Thyroid gland (tissue), 4 donors: ENCODE measurements at places on chromosomes 7 and 10. TPM values are rescaled to one million over a fixed set of nuclear protein-coding genes. Genes with fewer than 3 reads are reported as not detected.
A peak's percentile ranks its signal among the peaks of the same experiment; 100 is the strongest.

- no peak overlapping the region for H3K4me3 ChIP-seq
- H3K27me3 ChIP-seq, result no peaks in the 10 kb centered on the region
- H3K36me3 ChIP-seq, result no peaks in the 10 kb centered on the region
Observed at GRCh38 chr7:88115816-88116215, 104.0 kb downstream of the SRI start.

GRCh38 chr10:98980353-98980752 is 255.3 kb downstream of the HPSE2 start:
- DNase-seq, result no peak

- no peaks in the 10 kb centered on the region for H3K27me3 ChIP-seq
- no peaks in the 10 kb centered on the region for H3K36me3 ChIP-seq
- peaks cover 10% of the 10 kb centered on the region for H3K4me1 ChIP-seq
- peak; percentile 56 for DNase-seq
- no peak overlapping the region for H3K4me3 ChIP-seq
Observed at GRCh38 chr10:77970869-77971803, 44.6 kb upstream of the DLG5 start.

DNA sequence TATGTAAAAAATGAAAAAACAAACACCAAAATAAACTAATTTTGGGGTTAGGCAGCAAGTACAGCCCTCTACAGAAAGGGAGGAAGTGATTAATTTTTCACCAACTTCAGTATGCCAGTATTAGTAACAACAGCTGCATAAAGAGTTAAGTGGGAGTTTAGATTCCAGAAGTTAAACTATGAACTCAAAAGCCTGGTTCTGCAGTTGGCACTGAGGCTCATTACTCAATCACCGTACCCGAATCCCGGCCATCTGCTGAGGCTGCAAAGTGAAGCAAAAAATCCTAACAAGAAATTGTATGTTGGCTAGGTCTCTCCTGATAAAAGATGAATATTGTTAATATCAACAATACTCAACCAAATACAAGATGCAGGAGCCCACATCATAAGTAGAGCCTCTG is 4.0 kb downstream of the NUDT5 start:
- no peak for DNase-seq
- no peak overlapping the region for H3K4me3 ChIP-seq
- no peaks in the 10 kb centered on the region for H3K27me3 ChIP-seq
- H3K4me1 ChIP-seq, result peaks cover 14% of the 10 kb centered on the region
- H3K27ac ChIP-seq, result no peak overlapping the region

DNA sequence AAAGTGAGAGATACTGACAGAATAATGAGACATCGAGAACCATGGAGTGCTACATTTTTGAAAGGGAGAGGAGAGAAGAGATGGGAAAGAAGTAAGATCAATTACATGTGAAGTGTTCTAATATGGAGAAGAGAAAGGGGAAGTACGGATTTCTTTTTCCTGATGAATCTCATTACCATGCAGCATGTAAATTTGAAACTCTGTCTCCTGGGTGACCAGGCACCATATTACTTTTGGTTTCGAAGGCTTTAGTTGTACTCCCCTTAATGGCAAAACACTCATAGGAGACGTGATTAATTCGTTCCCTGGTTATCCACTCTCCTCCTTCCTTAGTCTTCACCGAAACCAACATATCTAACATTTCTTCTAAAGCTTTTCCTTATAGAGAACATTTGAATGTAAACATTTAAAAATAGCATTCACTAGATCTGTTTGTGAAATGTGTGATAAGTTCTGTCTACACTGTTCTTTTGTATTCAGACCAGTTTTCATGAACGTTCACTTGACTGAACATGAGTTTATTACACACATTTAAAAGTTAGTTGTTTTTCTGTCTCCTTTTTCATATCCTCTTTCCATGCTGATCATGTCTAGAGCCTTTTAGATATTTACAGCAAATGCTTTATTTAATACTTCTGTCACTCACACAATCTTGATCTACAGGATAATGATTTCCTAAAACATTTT is 80.2 kb upstream of the MSRB2 start:
- H3K27ac ChIP-seq, result no peak overlapping the region
- no peaks in the 10 kb centered on the region for H3K36me3 ChIP-seq
- DNase-seq, result no peak
- no peaks in the 10 kb centered on the region for H3K4me1 ChIP-seq
- no peaks in the 10 kb centered on the region for H3K27me3 ChIP-seq
- H3K4me3 ChIP-seq, result no peak overlapping the region

- H3K4me1 ChIP-seq, result peaks cover 71% of the 10 kb centered on the region
- peak; percentile 86 for DNase-seq
- no peaks in the 10 kb centered on the region for H3K36me3 ChIP-seq
Observed at GRCh38 chr10:122127943-122128342, 139.0 kb downstream of the TACC2 start.

DNA sequence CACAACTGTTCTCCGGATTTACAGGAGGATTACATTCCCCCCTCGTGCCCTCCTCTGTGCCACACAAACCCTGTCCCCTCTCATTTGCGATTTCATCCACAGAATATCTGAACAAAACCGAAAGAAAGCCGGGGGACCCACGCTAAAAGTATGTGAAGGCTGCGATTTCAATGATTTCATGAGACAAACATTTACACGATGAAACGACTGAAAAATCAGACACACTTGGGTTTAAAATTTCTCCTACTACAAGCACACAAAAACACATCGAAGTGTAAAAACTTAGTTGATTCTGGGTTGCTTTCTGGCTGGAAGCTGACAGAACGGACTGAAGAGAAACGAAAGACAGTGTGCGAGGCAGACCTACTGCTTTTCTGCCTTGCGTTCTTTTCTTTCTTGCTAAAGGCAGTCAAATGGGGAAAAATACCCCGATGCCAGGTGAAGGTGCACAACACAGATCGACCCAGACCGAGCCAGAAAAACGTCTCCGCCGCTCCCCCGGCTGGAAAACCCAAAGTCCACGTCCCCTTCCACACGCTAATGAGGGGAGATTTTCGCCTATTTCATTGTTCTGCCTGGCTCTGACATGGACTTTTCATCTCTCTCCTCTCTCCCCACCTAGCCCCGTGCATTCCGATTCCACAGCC is 1.2 kb downstream of the HIPK2 start:
- peak overlapping the region; percentile 45 for H3K4me3 ChIP-seq
- H3K27me3 ChIP-seq, result no peaks in the 10 kb centered on the region
- peak; percentile 45 for DNase-seq

DNA sequence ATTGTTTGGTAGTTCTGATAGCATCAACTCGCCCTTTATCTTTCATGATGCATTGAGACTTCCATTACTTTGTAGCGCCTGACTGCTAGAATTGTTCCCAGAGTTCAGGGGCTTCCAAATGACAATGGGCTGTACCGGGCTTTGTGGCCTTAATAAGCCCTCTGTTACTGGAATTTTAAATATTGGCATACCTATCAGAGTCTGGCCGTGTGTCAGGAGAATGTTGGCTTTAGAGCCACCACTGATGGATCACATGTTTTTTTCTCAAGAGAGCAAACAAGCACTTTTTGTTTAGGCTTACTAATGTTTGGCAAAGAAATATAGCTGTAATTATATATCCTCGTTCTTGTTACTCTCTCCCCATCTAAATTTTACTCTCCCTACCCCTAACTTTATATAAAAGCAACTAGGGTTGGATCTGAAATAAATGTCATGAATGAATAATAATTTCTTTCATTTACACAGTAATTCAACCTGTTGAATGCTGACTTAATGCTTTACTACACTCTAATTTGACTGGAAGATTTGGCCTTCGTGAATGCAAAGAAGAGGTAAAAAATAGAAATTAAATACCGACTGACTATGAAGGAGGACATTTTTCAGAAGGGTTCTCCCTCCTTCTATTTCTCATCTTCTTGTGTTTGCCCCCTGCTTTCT is 396.7 kb downstream of the AUTS2 start:
- H3K36me3 ChIP-seq, result no peaks in the 10 kb centered on the region
- no peak overlapping the region for H3K4me3 ChIP-seq
- no peak overlapping the region for H3K27ac ChIP-seq

DNA sequence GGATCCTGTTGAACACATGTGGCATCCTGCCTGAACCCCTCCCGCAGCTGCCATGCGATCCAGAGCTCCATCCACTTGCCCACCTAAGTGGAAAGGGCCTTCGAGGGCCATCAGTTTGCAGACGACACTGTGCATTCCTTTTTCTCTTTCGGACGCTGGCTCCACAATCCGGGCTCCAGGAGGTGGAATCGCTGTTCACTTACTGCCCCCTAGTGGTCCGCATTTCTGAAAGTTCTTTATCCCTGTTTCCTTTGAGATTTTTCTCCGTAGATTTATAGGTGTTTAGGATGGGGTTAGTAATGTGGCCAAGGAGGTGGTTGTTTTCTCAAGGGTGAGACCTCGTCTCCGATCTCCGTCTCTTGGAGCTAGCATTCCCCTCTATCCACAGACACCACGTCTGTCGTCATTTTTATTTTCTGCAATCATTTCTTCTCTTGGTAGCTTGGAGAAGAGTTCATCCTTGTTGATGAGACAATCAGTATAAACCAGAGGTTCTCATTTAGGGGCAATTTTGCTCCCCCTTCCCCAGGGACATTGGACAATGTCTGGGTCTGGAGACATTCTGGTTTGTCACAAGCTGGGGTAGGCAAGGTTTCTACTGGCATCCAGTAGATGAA is 204.6 kb downstream of the ARHGAP21 start:
- H3K4me1 ChIP-seq, result peaks cover 7% of the 10 kb centered on the region
- H3K4me3 ChIP-seq, result no peak overlapping the region
- peak overlapping the region; percentile 56 for H3K27ac ChIP-seq
- peak; percentile 74 for DNase-seq

GRCh38 chr7:64849924-64850499 is 53.1 kb upstream of the ZNF273 start:
- H3K4me1 ChIP-seq, result no peaks in the 10 kb centered on the region
- no peak overlapping the region for H3K4me3 ChIP-seq
- H3K27ac ChIP-seq, result no peak overlapping the region
- no peaks in the 10 kb centered on the region for H3K36me3 ChIP-seq
- no peaks in the 10 kb centered on the region for H3K27me3 ChIP-seq

DNA sequence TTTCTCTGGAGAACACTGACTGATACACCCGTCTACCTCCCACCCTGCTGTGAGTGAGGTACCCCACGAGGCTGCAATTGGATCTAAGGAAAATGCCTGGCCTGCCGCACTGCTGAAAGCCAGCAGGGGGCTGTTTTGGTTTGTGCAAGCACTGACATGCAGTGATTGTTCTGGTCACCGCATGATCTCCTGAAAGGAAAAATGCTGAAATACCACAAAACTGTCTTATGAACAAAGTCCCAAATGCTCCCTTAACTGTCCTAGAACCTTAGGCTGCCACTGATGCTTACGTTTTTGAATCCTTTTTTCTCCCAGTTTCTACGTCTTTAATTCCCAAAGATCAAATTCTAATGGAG is 132.7 kb downstream of the JCAD start:
- H3K36me3 ChIP-seq, result no peaks in the 10 kb centered on the region
- peaks cover 14% of the 10 kb centered on the region for H3K4me1 ChIP-seq
- no peak overlapping the region for H3K27ac ChIP-seq

DNA sequence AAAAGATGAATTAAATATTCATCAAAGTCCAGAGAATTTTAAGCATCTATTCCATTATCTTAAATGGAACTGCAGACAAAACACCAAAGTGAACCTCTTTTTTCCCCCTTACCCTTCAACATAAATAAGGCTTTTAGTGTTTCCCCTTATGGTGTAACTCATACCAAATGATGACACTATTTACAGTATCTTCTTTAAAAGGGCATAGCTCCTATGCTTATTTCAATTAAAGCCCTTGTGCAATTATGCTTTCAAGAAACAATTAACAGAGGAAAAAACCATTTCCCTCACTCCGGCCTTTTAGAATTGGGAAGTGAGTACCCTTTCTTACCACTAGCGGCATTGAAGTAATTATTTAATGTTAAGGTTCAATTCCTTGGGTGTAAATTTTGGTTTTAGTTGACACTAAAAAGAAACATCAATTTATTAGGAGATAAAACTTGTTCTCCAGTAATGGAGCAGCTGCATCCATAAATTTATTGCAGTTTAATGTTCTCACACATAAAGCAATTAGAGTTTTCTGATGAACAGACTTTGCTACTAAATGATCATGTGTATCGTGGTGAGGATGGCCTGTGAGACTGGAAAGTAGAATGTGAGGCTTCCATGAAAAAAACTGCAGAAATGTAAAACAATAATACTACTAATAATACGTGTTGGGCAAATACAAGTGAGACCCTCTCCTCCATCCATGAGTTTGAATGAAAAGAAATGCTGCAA is 661.3 kb downstream of the PARD3 start:
- H3K4me1 ChIP-seq, result peaks cover under 1% of the 10 kb centered on the region
- H3K27me3 ChIP-seq, result no peaks in the 10 kb centered on the region
- H3K36me3 ChIP-seq, result no peaks in the 10 kb centered on the region

GRCh38 chr7:130154131-130154500 is 51.1 kb downstream of the TMEM209 start:
- H3K4me1 ChIP-seq, result peaks cover 27% of the 10 kb centered on the region
- DNase-seq, result peak; percentile 82
- H3K4me3 ChIP-seq, result no peak overlapping the region
- no peaks in the 10 kb centered on the region for H3K27me3 ChIP-seq
- H3K36me3 ChIP-seq, result no peaks in the 10 kb centered on the region
- peak overlapping the region; percentile 3 for H3K27ac ChIP-seq

DNA sequence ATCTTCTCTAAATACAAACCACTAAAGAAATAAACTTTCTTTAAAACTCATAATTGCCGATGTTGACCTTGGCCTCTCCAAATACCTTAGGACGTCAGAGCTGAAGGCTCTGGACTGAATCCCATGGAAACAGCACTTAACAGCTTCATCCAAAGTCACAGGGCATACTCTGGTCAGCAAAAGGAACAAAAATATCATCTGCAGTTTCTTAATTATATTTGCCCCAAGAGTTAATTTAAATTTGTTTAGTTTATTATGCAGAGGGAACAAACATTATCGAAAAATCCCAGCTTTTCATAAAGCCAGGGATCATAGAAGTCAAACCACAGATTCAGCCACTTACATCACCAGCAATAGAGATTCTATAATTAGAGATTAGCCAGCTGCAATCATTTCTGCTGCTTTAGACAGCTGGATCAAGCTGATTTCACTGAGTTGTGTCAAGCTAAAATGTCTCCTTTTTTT is 20.5 kb upstream of the FAM13C start:
- H3K27me3 ChIP-seq, result no peaks in the 10 kb centered on the region
- H3K36me3 ChIP-seq, result no peaks in the 10 kb centered on the region
- no peak for DNase-seq
- no peak overlapping the region for H3K4me3 ChIP-seq

- H3K4me1 ChIP-seq, result no peaks in the 10 kb centered on the region
- H3K27ac ChIP-seq, result no peak overlapping the region
- no peaks in the 10 kb centered on the region for H3K27me3 ChIP-seq
- H3K36me3 ChIP-seq, result no peaks in the 10 kb centered on the region
Observed at GRCh38 chr10:122710576-122710975, 10.9 kb upstream of the C10orf120 start.

Gene GLCCI1
- 69.8 TPM for total RNA-seq

Gene CH25H
- total RNA-seq, result 0.44 TPM

Gene BAZ1B
- total RNA-seq, result 69.0 TPM

DNA sequence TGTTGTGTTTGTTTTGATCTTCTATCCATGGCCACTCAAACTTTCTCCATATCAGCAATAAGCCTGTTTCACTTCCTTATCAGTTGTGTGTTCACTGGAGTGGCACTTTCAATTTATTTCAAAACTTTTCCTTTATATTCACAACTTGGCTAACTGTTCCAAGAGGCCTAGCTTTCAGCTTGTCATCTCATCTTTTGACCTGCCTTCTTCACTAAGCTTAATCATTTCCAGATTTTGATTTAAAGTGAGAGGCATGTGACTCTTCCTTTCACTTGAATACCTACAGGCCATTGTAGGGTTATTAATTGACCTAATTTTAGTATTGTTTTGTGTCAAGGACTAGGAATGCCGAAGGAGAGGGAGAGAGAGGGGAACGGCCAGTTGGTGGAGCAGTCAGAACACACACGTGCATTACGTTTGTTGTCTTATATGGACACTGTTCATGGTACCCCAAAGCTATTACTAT is 5.5 kb upstream of the GNAT3 start:
- no peaks in the 10 kb centered on the region for H3K4me1 ChIP-seq
- H3K27me3 ChIP-seq, result no peaks in the 10 kb centered on the region
- DNase-seq, result no peak
- H3K27ac ChIP-seq, result no peak overlapping the region
- no peak overlapping the region for H3K4me3 ChIP-seq

Gene CUL2
- total RNA-seq, result 17.9 TPM

Gene AEBP1
- total RNA-seq, result 38.9 TPM

Gene CCL24
- not detected for total RNA-seq
